NCI-H2171 (cell line): ENCODE measurements at places on chromosomes 11 and 22.

DNA sequence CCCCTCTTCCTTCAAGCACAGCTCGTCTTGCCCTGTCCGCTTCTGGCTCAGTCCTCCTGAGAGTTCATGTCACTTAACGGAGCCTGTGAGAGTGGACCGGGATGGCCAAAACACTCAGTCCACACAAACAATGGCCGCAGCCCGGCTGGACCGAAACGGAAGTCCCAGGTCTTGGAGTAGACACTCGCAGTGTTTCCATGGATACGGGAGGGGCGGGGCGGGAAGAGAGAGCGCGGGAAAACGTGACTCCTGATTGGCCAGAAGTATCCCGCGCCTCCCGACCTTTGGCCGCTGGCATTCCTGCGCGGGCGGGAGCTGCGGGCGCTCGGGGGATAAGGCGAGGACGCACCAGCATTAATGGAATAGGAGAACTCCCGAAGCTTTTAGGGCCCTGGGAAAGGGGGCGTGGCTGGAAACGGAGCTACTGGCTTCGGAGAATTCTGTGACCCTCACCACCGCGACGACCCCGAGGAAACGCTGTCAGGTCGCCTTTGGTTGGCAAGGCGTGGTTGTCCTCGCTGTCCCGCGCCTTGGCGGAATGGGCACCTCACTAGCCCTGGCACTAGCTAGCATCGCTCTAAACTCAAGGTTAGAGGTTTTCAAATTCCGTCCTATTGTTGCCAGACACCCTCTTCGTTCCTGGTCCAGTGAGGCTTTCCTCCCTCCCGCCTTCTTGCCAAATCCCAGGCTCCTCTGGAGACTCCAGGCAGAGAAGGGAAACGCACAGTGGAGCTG lies at the start of the genes NLRP14 and ZNF214:
TSS of gene NLRP14 (plus strand) at position 297 of the 735 bp plus-strand sequence. CDS start 18,108 bp downstream, outside the sequence.
TSS of gene ZNF214 (minus strand) at position 164 of the 735 bp plus-strand sequence. CDS start 17,511 bp downstream, outside the sequence.
- no peak for DNase-seq

GRCh38 chr11:118607401-118608359 lies at the start of gene PHLDB1:
Gene PHLDB1, plus strand, starts transcription at chr11:118607615. Its CDS starts 6,222 bp downstream, at chr11:118613837.
- DNase-seq: no peak

GRCh38 chr11:3006505-3007260 lies 14.6 kb upstream of the NAP1L4 start:
- DNase-seq: no peak

DNA sequence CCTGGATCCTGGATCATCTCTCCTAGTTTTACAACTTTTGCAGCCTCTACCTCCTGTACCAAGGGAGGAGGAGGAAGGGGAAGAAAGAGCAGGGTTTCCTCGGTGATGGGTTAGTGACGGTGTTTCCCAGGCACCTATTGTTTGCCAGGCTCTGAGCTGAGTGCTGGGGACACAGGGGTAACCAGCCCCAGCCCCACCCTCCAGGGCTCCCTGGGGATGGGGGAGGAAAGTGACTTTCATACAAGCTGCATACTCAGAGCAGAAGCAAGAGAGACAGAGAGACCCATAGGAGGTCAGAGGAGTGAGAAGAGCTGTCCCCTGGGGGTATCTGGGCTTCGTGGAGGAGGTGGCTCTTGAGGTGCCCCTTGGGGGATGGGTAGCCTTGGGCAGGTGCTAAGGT lies 89.4 kb upstream of the THY1 start:
- DNase-seq: no peak

DNA sequence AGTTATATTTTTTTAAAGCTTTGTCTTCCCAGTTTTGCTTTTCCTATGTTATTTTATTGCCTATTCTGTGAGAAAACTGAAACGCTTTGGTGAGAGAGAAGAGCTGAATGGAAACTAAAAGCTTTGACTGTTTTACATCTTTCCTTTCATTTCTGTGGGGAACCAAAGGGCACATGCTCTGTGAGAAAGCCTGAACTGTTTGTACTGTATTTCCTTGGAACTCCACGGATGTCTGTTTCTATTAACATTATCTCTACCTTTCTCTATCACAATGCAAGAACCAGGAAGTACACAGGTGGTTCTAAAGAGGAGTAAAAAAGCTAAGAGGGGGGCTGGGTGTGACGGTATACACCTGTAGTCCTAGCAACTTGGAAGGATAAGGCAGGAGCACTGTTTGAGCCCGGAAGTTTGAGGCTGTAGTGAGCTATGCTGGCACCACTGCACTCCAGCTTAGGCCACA lies 43.8 kb downstream of the CELF1 start:
- DNase-seq: no peak

DNA sequence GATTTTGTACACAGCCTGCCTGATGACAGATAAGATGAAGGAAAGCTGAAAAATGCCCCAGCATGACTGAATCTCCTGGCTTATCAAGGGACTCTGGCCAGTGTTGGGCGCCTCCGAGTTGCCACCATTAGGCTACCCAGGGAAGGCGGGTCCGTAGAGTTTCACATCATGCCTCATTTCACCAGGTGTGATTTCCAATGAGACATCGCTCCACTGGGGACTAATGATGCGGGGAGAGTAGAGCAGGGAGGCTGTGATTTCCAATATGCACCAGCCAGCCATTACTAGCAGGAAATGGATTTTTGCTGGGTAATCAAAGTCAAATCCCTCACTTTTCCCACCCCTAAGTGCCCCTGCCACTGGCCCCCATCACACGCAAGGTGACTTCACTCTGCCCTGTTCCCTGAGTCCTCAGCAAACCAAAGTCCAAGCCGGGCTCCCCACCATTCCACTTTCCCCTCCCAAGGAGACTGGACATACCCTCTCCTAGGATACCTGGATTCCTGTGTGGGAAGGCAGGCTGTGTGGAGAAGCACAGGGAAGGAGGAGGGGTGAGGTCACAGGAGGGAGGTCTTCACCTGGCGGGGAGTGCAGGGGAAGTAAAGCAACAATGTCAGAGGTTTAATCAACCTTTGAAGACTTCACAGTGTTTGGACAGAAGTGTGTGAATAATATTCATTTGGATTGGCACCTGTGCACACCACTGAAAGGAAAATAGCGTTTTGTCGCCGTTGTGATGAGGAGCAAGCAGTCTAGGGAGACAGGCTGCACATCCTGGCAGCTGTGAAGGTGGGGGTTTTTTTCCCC lies 613.3 kb upstream of the CADM1 start:
- DNase-seq: no peak

- no peak for DNase-seq
Measured at GRCh38 chr11:76729214-76729613, 53.9 kb upstream of the TSKU start.

GRCh38 chr11:60950933-60951605 lies 907 bp downstream of the SLC15A3 start:
- no peak for DNase-seq

DNA sequence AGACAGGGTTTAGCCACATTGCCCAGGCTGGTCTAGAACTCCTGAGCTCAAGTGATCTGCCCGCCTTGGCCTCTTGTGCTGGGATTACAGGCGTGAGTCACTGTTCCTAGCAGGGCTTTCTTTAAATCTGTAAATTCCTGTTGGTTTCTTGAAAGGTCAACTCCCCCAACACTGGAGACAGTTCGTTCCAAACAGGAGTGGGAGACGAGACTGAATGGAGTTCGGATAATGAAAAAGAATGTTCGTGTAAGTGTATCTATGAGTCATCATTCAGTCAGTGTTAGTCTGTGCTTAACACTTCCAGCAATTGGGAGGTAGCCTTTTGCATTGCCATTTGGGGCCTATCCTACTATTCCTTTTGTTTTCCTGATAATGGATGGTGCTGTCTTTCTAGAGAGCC lies 10.0 kb upstream of the BACE1-AS start:
- no peak for DNase-seq

- no peak for DNase-seq
Measured at GRCh38 chr11:120208001-120208441, 2.8 kb upstream of the OAF start.

DNA sequence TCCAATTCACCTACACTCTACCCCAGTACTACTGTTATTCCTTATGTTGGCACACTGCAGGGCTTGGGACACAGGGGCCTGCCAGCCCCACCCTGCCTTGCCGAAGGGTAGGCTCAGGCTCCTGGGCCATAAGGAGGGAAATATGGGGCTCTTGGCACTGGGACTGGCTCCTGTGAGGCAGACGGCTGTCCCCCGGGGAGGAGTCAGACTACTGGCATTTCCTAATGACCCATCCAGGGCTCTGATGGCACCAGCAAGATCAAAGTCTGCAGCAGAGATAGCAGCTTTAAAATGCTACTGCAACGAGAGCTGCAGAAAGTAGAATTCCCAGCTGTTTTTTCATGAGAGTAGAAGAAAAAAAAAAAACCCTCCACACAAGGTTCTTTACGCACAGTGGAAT lies 42.2 kb upstream of the CYP2D6 start:
- DNase-seq: no peak

DNA sequence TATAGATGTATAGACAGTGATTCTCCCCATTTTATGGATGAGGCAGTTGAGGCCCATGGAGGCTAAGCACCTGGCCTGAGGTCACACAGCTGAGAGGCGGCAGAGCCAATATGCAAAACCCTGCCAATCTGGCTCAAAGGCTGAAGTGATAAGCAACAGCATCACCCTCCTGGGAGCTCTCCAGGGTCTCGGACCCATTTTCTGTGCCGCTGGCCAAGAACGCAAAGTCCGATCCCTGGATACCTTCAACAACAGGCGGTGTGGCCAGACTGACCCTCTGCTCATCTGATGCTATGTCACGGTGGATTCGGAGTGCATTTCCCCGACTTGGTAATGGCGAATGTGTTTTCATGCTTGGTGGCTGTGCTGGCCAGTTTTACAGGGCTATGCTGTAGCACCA lies 595.0 kb downstream of the TBC1D22A start:
- DNase-seq: no peak

GRCh38 chr11:78223320-78223954 lies 34.7 kb downstream of the USP35 start:
- DNase-seq: no peak

- no peak for DNase-seq
Measured at GRCh38 chr11:90558328-90558865, 335.5 kb upstream of the CHORDC1 start.

DNA sequence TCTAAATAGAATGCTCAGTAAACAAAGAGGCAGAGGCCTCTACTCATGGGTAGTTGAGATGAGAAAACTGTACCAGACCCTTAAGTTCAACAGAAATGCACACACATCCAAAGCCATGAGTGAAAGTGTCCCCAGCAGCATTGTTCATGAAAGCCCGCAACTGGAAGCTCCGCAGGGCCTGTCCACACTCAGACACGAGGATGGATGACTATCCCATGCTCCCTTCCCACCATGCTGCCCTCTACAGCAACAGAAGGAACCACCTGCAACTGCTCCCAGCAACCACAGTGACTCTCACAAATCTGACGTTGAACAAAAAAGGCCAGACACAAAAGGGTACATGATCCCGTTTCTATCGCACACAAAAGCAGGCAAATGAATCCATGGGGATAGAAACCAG lies 76.9 kb upstream of the ANO1 start:
- no peak for DNase-seq

- no peak for DNase-seq
Measured at GRCh38 chr11:121035780-121036179, 11.9 kb downstream of the TBCEL start.
